H9 (cell line): ENCODE measurements at places on chromosomes 5 and 9. TPM values are rescaled to one million over a fixed set of nuclear protein-coding genes. Genes with fewer than 3 reads are reported as not detected.

DNA sequence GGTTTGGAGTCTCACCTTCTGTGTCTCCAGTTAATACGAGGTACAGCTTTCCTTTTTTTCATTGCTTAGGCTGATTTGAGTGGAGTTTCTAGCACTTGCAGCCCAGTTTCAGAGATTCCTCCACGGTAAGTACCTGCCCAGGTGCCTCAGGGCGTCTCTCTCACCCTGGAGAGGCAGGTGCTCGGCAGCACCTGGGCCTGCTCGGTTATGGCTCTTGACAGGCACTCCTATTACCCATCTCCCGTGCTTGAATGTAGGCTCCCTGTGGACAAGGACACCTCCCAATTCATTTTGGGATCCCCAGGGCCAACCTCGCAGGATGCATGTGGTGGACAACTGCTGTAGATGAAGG is 144.3 kb downstream of the NR3C1 start:
- DNase-seq = no peak

DNA sequence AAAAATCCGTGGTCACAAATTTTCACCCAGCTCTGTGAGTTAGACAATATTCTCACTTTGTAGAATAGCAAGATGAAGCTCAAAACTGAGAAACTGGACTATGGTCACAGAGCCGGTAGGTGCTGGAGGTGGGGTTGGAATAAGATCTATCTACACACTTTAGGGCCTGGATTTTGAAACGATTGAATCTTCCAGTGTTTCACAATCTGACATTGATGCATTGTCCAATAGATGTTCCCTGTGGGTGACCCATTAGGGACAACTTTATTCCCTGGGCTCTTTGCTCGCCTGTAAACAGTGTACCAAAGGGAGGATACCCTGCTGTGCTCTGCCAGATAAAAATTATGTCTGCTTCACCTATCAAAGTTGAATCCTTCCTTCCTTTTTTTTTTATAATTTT is 145.4 kb upstream of the MPDZ start:
- no peak for DNase-seq

DNA sequence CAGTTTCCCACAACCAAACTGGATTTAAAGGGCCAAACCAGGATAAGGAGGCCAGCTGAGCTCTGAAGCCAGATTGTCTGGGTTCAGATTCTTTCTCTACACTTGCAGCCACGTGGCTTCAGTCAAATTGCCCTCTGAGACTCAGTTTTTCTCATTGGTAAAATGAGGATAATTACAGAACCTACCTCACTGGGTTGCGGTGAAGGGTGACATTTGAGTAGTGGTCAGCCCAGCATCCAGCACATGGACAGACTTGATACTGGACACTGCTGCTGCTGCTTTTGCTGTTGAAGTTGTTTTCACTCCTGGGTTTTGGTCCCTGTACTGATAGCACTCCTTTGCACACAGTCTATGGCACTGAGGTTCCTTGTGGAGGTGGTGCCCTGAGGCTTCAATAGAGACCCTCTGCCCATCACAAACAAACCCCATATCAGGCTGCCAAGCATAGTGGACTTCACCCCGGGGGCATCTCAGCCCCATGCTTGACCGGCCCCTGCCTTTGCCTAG is 25.7 kb upstream of the CDKN2AIPNL start:
- DNase-seq = no peak

DNA sequence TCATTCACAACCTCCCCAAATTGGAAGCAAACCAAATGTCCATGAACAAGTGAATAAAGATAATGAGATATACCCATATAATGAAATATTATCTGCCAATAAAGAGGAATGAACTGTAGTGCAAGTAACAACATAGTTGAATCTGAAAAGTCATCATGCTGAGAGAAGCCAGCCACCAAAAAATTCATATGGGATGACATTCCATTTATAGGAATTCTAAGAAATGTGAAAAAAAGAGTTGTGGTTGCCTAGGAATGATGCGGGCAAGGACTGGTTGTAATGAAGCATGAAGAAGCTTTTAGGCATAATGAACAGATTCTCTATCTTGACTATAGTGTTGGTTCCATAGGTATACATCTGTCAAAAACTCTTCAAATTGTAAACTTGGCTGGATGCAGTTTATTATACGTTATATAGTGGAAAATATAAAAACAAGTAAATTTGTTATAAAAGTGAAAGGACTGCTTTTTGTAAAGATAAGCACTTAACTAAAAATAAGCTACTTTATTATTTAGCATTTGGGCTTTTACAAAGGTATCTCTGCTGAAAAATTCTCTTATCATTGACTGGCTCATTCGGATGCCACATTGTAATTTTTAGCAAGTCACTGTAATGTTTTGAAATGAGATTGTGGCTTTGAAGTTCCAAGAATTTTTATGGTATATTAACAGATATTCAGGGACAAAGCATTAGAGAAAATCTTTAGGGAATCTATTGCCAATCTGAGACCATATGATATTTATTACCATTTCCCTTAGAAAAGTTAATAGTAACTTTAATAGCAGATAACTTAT is 21.2 kb upstream of the TTC23L start:
- no peak for DNase-seq

Gene CRB2
- total RNA-seq = 2.9 and 3.6 TPM in 2 replicates
